ENCODE measurements at places on chromosomes 11 and 22.

GRCh38 chr22:30183271-30183670, 63.3 kb downstream of the LIF start:
- DNase-seq = no peak

GRCh38 chr11:108203075-108203474, 19.4 kb downstream of the NPAT start:
- DNase-seq = no peak

DNA sequence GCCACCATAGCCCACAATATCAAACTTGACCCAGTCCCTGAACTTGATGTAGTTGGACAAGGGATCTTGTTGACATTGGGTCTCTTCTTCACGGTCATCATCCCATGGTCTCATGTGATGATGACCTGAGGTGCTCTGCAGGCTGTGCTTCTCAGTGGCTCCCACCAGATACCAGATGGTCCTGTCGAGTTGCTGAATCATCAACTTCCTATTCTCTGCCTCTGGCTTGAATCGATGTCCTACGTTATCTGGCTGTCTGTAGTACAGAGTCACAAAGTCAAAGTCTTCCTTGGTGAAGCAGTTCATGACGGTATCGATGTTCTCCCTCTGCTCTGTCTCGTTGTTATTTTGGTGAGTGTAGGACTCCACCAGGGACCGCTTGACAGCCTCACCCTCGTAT, 145.7 kb upstream of the ALDH3B2 start:
- no peak for DNase-seq

DNA sequence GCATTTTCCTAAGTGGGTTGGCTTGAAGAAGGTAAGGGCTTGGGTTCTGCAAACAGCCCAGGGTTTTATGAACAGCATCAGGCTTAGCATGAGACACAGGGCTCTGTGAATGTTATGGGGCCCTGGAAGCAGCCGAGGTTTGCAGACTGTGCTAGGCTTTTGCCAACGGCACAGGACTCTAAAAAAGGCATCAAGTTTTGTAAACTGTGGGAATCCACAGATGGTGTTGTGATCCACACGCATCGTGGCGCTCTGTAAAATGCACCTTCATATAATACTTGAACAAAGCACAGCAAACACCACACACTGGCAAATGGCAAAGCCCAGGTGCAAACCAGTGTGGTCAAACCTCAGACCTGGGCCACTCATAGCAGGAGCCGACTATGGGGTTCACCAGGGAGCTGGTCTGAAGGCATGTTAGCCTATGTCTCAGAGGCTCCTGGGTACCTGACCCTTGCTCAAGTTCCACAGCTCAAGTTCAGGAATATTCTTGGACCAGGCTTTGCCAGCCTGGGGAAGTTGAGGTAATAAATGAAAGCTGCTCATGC, 2.4 kb upstream of the SLCO2B1 start:
- DNase-seq = no peak

DNA sequence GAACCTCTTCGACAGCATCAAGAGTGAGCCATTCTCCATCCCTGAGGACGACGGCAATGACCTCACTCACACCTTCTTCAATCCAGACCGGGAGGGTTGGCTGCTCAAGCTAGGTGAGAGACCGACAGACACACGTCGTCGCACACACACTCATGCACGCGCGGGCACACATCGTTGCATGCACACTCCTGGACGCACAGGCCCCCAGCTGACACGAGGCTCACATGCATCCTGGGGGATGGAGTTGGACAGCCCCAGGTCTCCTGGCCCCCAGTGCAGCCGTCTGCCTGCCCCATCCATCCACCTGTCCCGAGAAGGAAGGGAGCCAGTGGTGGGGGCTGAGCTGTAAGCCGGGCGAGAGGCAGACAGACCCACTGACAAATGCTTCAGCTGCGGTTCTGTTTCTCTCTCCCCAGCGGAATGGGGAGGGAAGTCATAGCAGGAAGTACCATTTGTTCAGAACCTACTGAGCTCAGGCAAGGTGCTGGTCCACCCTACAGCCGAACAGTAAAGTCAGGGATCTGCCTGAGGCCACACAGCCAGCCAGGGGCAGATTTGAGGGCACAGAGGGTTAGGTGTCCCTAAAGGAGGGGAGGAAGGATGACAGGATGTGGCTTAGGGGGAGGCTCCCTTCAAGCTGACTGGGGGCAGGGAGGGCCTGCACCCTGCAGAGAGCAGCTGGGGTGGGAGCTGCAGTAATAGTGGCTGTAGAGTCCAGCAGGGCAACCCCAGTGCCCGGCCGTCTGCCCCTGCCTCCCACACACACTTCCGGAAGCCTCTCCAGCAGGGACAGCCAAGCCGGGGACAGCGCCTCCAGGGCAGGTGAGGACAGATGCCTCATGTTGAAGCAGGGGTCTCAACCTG, 27.1 kb downstream of the CYTH4 start:
- DNase-seq = no peak

DNA sequence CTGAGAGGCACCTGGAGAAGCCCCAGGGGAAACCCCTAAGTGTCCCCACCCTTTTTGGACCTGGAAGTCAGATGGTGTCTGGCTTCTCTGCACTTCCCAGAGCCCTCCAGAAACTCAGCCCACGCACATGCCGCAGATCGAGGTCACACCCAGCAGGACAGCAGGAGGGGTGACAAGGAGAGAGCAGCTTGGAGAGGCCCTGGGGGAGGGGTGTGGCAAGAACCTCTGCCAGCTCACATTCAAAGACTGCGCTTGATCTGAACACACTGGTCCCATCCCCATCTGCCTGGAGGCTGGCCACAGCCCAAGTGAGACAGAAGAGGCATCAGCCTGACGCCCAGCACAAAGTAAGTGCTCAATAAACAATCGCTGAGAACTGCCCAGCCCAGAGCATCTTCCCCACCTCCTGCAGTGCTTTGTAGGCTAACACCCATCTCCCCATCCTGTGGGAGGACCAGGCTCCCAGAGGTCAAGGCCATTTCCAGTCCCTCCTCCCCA, 21.4 kb downstream of the TMPRSS6 start:
- no peak for DNase-seq

- DNase-seq = no peak
Measured at GRCh38 chr11:13166036-13166435, 111.6 kb upstream of the BMAL1 start.

DNA sequence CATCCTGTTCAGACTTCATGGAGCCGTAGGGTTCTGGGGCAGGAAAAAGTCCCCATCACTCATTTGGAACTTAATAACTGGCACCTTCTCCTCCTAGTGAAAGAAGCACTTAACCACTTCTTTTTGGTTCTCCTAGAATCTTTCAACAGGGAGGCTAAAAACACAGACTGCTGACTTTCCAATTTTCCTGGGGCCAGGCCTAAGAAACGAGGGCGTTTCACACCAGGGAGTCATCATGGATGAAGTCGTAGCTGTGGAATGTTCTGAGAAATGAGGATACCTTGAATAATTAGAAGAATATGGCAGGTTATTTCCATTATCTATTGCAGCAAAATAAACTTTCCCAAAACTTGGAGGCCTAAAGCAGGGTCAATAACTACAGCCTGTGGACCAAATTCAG, 26.0 kb upstream of the API5 start:
- DNase-seq = no peak

DNA sequence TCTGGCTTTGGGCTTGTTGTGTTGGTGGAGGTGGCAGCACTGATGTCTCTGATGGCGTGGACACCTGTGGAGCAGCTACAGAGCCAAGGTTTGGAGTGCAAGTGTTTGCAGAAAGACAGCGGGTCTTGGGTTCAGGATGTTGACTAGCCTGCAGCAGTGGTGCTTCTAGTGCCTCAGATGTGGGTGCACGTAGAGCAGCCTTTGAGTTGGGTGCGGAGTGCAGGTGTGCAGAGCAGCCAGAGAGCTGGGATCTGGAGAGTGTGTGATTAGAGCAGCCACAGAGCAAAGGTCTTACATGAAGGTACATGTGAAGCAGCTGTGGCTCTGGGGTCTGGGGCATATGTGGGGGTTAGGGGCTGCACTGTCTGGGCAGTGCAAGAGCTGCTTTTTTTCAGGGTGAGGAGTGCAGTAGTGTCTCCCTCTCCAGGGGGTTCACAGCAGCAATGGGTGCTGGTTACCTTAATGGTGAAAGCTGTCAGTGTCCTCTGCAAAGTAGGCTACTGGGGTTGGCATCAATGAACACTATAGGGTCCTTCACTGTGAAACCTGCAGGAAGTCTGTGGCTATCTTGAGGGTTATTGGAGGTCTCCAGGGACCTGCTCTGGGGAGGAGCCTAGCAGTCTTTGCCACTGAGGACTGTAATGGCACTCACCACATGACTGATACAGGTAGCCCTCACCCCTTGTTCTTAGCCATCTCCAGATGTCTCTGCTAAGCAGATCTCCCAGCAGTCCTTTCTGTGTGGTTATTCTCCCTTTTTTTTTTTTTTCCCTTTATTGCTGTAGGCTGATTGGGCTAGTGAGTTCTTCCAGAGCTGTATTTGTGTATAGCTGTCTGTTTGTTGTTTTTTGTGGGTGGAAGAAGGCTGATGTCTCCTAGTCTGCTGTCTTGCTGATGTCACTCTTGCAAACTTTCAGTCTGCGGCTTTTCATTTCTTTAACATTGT, 14.3 kb downstream of the BIRC2 start:
- DNase-seq = no peak

DNA sequence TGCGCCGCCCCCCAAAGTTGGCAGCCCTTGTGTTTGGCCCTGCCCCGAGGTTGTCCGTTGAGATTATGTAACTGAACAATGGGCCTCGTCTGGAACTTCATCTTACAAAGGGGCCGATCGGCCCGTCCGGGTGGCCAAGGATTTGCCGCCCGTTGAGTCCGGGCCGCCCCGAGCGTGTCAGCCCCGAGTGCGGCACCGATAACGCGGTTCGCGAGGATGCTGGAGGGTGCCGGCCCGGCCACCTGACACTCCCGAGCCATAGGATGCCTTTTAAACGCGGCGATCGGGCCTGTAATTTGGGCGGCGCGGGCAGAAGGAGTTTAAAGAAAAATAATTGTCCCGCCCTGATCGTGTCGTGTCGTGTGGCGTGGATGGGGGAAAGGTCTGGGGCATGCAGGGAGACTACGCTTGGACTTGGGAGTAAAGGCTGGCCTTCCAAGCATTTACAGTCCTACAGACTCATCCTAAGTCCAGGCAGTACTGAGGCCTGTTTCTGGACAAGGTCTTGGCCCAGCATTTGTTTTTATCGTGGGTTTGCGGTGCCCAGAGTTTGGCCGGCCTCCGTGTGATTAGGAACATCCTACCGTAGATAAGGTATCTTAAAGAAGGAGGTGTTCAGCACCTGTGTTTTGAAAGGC, 1.3 kb downstream of the WEE1 start:
- DNase-seq = no peak

GRCh38 chr22:20111045-20111688, 4.7 kb upstream of the RANBP1 start:
- no peak for DNase-seq

- no peak for DNase-seq
Measured at GRCh38 chr11:13468750-13469149, 5.7 kb upstream of the BTBD10 start.

- no peak for DNase-seq
Measured at GRCh38 chr11:4610258-4610935, 2.4 kb upstream of the TRIM68 start.

- DNase-seq = no peak
Measured at GRCh38 chr11:96242191-96242847, 100.7 kb downstream of the MAML2 start.

GRCh38 chr11:20035701-20036601, 124.3 kb downstream of the DBX1 start:
- peak; percentile 75 for DNase-seq

DNA sequence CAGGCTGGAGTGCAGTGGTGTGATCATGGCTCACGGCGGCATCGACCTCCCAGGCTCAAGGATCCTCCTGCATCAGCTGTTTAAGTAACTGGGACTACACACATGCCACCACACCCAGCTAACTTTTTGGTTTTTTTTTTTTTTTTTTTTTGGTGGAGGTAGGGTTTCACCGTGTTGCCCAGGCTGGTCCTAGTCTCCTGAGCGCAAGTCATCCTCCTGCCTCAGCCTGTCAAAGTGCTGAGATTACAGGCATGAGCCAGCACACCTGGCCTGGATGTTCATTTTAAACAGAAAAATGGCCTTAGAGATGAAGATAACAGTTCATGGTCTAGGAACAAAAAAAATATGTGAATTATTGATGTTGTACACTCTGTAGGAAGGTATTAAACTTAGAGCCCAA, 13.6 kb upstream of the SLC25A18 start:
- no peak for DNase-seq

DNA sequence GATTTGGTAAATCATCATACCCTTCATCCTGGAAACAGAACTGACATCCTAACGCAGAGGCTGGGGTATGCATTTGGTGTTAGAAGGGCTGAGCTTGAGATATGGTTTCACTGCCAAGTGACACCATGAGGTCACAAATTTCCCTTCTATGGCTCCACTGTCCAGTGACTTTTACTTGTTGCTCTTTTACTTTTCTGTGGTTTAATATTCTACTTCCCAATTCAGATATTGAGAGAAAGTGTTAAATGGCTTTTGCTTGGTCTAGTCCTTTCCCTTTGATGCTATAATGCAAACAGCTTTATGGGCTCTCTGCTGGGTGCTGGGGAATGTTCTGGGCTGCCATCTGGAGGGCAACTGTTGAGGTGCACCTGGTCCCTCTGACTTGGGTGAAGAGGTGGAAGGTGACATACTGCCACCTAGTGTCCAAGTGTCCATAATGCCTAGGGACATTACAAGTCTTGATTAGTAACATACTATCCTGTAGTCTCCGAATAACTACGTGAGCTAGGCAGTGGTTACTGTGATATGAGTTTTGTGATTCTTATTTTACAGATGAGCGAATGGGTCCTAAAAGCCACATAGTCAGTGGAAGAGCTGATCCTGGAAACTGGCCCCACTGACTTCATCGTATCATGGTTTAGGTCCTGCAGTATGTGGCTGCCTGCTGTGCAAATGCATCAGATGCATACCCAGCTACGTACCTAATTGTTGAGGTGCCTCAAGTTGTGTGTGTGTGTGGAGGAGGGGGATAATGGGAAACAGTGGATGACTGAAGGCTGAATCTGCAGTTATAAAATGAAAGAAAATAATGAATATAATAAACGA, 149.1 kb upstream of the RAG2 start:
- peak; percentile 93 for DNase-seq

DNA sequence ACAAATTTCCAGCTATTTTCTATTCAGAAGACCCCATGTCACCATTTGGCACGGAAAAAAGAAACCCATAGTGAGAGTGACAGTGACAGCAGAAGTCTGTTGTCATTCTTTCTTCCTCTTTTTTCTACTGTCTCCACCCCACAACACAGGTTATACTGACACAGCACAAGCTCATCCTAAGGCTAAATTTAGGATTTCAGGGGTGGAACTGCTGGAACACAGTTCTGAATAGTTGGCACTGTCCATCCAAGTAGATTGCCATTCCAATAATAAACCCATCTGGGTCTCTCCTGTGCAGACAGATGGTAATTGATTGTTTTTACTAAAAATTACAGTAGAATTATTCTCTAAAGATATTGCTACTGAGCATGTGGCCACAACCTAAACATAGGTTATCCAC, 95.2 kb upstream of the C11orf87 start:
- DNase-seq = no peak

DNA sequence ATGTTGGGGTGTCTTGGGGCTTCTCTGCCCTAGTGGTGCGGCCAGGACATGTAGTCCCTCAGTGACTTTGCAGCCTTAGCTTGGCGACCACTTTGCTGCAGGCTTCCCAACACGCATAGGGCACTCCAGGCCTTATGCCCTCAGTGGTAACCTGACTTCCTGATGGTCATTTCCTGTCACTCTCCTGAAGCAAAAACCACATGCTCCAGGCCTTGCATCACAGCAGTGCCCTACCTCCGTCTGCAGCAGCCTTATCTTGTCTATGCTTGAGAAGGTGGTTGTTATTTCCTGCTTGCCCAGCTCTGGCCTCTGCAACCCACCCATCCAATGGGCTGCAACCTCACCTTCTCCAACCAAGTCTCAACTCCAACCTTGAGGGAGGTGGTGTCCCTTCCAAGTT, 33.4 kb upstream of the PISD start:
- no peak for DNase-seq

Data from NCI-H187 treated with DMSO at 0.1 percent for 48 hours (cell line).